ENCODE measurements at places on chromosomes 1 and 21.

DNA sequence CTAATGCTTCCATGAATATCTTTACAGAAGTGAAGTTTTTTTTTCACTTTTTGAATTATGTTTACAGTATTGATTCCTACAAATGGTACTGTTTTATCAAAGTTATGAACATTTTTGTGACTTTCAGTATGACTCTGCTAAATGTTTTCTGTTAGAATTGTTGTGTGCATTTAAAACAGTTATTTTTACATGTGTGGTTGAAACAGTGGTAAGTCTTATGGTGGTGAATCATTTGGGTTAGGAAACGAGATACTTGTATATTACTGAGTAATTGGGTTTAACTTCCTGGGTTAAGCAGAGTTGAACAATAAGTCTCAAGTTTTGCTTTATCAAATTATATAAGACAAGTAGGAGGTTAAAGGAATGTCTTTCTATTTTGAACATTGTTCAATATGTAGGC is 66.8 kb downstream of the VPS13D start:
- no peak for DNase-seq

- no peak for DNase-seq
Observed at GRCh38 chr21:26865857-26866256, 20.6 kb upstream of the ADAMTS1 start.

DNA sequence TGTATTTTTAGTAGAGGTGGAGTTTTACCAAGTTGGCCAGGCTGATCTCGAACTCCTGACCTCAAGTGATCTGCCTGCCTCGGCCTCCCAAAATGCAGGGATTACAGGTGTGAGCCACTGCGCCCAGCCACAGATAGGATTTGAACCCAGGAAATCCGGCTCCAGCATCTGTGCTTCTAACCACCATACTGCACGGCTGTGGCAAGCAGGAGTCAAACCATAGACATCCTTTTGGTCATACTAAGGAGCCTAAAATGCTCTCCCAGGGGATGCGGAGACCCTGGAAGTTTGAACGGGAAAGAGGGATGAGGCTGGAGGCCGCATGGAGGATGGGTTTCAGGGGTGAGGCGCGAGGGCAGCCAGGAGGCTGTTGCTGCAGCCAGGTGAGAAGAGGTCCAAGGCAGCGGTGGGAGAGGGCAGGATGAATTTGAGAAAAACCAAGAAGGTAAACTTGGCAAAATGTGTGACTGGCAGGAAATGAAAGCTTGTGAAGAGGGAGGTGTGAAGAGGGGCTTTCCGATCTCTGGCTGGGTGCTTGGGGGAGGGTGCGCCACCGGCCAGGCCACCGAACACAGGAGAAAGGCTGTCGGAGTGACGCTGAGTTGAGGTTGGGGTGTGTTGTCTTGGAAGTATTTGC is 24.0 kb upstream of the CDK18 start:
- DNase-seq: no peak

GRCh38 chr21:40074198-40074597 is 207.0 kb downstream of the PCP4 start:
- DNase-seq: no peak

GRCh38 chr1:193069748-193070385 is 10.5 kb downstream of the RO60 start:
- DNase-seq: no peak

DNA sequence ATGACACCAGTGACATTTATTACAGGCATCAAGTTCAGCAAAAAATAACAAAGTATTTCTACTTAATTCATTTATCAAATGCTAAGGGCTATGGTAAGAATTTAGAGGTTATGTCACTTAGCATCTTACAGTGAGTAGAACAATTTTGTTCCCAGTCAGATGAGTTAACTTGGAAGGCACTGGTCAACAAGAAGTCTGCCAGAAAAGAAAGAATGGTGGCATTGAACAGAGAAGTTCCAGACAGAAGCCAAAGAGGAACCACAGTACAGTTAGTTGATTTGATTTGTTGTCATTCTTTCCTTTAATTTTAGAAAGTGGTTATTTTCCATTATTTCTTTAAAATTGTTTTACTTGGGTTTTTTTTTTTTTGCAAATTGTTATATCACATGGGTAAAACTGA is 232.2 kb upstream of the PKN2 start:
- DNase-seq: no peak

DNA sequence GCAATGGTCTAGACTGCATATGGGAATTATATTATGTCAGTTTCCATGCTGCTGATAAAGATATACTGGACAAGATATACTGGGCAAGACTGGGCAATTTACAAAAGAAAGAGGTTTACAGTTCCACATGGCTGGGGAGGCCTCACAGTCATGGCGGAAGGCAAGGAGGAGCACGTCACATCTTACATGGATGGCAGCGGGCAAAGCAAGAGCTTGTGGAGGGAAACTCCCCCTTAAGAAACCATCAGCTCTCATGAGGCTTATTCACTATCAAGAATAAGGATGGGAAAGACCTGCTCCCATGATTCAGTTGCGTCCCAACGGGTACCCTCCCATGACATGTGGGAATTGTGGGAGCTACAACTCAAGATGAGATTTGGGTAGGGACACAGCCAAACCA is 21.2 kb downstream of the CCT8 start:
- DNase-seq: no peak

DNA sequence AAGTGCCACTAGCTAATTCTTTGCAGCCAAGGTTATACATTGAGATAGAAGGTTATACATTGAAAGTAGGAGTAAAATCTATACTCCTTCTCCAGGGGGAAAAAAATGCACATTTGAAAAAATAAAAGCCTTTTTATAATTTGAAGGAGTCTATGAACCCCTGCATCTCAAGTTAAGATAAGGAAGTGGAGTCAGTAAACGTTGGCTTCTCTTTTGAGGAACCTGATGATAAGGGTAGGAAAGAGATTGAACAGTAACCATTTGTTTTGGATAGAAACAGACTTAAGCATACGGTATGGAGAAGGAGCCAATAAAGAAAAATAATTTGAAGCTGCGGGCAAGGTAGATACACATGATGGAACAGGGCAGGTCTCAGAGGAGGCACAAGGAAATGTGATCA is 64.1 kb downstream of the RPAP2 start:
- DNase-seq: no peak

GRCh38 chr1:29083317-29084195 is 40.1 kb downstream of the TMEM200B start:
- DNase-seq: no peak

GRCh38 chr1:114715952-114716303 is 643 bp downstream of the NRAS start:
- DNase-seq: no peak

GRCh38 chr1:8276173-8276914 is 41.6 kb upstream of the SLC45A1 start:
- no peak for DNase-seq

GRCh38 chr1:156905651-156906050 is 12.1 kb downstream of the PEAR1 start:
- DNase-seq: no peak

GRCh38 chr1:114586513-114587047 is 5.2 kb upstream of the BCAS2 start:
- DNase-seq: no peak

DNA sequence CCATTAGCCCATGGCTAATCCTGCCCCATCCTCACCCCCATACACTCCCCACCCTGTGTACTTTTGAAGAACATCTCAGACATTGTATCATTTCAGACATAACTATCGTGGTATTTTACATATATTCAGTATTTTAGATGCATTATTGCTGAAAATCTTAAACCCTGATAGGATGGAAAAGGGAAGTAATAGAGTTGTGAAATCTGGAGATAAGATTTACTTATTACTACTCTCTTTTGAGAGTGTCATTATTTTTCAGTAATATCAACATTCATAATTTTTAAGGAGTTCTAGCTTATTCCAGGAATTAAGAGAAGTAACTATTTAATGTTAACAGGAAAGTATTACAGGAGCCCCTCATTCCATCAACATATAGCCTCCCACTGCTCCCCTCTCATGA is 34.4 kb downstream of the ADCY10 start:
- no peak for DNase-seq

DNA sequence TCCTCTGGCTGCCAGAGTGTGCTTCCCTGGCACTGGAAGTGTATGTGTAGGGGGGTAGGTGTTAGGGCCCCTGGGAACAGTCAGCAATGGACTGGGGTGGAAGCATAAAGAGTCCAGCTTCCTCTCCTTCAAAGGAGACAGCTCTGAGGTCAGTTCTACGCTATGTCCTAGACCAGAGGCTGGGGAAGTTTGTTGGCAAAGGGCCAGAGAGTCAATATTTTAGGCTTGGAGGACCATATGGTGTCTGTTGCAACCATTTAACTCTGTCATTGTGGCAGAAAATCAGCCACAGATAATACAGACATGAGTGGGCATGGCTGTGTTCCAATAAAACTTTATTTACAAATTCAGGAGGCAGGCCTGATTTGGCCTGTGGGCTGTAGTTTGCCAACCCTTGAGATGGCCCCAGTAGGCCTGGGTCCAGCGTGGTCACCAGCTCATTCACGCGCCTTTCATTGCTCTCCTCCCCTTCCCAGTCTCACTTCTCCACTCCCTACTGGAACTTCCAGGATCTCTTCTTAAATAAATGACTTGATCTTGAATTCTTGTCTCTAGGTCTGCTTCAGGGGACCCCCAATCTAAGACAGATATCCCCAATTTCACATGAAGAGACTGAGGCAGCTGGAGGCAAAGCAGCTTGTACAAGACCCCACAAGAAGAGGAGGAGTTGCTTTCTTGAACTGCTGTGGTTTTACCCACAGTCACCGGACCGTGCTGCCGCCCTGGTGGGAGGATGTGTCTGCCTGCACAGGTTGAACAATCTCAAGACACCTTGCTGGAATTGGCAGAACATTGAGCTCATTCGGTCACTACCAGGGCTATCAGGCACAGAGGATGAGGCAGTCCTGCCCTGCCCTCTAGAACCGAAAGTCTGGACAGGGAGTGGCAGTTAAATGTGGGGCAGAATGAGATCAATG is 162.4 kb upstream of the POU3F1 start:
- DNase-seq: no peak

DNA sequence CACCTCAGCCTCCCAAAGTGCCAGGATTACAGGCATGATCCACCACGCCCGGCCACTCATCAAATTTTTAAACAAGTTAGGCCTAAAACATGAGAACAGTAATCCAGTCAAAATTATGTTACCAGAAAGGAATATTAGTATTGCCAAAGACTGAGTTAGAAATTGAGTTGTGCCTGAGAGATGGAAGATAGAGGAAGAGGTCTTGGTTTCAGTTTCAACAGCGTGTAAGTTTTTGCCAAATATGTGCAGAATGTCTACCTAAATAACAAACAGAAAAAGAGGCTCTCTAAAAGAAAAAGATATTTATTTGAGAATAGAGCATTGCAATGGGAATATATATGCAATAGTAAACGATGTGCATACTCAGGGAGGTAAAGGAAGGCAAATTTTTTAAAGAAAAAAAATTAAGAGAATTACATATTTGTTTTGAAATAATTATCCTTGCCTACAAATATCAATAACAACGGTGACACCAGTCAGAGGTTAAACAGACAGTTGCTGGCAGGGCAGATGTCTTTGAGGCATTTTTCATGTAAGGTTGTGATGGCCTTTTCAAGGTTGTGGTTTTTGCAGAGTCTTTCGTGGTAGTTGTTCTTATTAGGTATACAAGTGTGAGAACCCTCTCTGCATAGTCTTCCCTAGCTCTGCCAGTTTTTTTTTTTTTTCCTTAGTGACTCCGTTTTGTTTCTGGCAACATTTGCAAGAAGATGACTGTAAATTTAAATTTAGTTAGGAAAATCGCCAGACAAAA is 2.2 kb upstream of the CD1B start:
- no peak for DNase-seq

DNA sequence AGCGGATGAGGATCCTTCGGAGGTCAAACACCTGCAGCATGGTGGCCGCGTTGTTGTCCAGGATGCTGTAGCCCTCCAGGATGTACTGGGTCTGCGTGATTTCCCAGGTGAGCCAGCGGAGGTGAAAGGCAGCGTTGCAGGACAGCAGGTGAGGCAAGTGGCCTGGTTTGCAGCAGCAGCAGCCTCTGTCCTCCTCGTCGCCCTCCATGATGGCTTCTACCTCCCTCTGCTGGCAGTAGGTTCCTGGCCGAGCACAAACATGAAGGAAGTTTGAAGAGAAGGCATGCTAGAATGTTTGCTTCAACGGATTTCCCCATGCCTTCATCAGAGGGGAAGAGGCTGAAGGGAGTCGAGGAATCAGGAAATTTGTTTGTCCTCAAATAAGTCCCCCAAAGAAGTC is 74.7 kb downstream of the NTPCR start:
- no peak for DNase-seq

GRCh38 chr1:235663628-235664027 is 14.0 kb upstream of the GNG4 start:
- no peak for DNase-seq

Data from stimulated activated CD8-positive, alpha-beta memory T cell treated with anti-CD3 and anti-CD28 coated beads, Interleukin-2, amount 100 ng/mL, for 1 hour (primary cell).